HT-29 (cell line): ENCODE measurements at places on chromosomes 7 and 10. TPM values are rescaled to one million over a fixed set of nuclear protein-coding genes. Genes with fewer than 3 reads are reported as not detected.

DNA sequence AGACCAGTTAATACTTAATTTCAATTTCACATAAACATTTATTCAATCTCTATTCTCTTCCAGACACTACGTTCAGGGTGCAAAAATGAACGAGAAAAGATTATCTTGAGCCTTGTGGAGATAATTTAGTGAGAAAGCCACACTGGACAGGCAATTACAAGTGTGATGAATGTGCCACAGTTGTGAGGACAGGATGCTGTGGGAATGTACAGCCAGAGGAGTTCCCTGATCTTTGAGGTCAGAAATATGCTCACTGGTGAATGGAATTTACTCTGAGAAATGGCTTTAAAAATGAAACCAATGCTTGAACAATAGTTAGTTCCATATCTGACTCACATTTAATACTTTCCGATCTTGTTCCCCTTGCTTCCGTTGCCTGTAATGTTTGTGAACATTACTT lies 864.8 kb downstream of the GATA3 start:
- DNase-seq: no peak

DNA sequence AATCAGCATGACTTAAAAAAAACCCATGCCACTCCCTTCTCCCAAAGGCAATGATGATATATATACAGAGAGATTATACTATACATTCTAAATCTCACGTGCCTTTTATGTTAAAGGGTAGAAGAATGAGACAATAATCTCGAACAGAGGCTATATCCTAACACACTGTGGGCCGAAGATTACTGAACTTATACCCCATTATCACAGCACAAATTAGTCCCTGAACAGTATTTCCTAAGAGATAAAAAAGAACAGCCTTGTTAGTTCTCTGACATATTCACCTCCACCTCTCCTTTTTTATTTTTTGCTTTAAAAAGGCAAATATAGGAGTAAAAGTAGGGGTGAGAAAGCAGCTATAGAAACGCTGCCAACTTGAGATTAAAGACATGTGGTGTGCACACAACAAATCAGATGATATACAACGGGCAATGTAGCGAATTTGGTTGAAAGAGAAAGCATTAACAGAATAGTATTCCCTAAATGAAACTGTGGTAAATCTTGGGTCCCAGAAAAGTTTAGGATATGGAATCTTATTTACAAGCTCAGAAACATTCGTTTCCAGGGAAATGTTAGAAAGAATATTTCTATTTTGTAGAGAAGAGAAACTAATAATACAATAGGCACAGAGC lies 69.5 kb downstream of the JMJD1C start:
- DNase-seq: no peak

- DNase-seq: no peak
Observed at GRCh38 chr7:131498237-131498885, 58.1 kb downstream of the PODXL start.

GRCh38 chr10:79328737-79329504 lies 18.3 kb upstream of the PPIF start:
- no peak for DNase-seq

DNA sequence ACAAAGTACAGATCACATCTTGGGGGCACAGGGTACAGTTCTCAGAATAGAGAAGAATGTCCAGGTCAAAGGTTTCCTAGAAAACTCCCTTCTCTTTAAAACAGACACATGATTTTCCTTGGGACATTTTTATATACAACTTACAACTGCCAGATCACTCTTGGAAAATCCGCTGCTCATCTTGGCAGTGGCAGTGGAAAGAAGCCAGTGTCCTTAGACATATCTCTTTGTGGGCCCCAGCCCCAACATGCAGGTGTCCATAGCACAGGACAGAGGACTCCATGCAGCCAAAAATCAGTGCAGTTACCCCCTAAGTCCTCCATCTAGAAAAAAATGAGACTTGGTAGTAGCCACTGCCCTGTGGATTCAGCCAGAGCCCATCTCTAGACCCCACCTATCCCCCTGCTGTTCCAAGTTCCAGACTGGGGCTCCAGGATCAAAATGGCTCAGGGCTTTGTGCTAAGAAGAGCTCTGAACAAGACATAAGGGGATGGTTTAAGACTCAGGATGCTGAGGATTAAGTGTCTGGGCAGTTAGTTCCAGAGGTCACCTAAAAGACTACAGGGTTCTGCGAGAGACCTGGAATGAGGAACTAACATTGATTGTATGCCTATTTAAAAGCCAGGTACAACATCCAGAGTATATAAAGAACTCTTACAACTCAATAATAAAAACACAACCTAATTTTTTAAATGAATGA lies 34.4 kb downstream of the HIPK2 start:
- DNase-seq: no peak

DNA sequence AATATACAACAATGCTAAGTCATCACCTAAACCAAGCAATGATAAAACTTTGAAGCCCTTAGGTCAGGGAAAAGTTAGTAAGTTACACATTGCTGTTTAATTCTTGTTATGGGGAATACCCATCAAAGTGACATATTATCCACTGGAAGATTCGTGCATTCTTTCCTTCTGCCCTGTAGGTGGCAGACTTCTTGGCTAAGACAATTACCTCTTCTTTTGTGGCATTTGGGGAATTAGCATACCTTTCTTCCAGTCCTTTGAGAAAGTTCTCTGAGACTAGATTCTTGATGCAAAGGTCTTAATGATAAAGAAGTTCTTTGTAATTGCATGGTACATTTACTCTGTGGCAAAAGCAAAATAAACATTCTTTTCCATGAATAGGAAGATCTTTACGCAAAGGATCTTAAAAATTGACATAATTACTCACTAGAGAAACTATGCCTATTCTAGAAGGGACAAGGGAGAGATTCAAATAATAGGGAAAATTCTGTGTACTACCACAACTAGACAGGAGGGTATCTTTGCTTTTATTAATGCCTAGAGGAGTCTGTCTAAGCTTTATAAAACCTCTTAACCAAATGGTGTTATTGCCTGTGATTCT lies 395.9 kb downstream of the GRM8 start:
- DNase-seq: peak; percentile 32

DNA sequence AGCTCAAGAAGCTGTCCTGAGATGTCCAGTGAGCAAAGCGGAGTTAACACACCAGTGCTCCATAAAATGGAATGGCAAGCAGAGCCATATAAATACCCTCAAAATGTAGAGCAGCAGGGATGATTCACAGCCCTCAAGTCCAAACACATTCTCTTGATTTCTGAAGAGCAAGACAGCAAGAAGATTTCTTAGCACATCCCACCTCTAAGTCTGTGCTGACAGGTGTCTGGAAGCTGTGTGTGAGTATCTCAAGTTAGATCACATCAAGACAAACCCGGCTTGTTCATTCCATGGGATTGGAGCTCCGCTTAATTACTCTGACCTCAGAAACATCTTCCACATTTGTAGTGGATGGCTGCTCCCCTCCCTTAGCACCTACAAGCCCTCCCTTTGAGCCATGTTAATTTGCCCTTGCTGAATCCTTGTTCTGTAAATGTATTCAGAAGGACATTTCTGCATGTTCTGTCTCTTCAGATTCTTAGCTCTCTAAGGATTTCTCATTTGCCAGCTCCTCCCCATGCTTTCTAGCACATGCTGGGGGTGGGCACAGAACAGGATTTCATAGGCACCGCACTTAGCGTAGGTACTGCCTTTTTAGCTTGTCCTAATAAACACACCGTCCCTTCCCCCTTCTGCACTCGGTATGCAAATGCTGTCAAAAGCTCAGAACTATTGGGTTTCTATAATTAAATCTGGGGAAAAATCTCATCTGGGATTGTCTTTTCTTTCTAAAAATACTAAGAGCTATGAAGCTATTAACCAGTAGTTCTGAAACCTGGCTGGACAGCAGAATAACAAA lies 112.7 kb downstream of the CPXM2 start:
- DNase-seq: no peak

- DNase-seq: no peak
Observed at GRCh38 chr7:30057741-30058140, 29.5 kb downstream of the PLEKHA8 start.

- no peak for DNase-seq
Observed at GRCh38 chr7:843230-843629, 11.0 kb downstream of the SUN1 start.

- no peak for DNase-seq
Observed at GRCh38 chr10:16646181-16647059, 124.7 kb upstream of the C1QL3 start.

DNA sequence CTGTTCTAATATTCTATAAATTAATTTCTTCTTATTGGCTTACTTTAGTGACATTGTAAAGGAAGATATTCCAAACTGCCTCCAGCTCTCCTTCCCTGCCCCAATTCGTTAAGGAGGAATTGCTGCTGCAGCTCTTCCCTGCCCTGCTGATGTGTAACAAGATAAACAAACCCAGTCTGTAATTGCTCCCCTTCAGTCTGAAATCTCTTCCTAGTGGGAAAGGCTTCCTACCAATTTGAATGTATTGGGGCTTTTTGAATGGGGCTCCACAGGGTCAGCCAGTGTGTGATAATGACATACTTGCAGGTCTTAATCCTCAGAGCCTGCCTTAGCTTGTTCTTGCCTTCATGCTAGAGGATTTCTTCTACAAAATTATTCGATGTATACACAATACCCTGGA lies 849.9 kb upstream of the GHITM start:
- DNase-seq: no peak

DNA sequence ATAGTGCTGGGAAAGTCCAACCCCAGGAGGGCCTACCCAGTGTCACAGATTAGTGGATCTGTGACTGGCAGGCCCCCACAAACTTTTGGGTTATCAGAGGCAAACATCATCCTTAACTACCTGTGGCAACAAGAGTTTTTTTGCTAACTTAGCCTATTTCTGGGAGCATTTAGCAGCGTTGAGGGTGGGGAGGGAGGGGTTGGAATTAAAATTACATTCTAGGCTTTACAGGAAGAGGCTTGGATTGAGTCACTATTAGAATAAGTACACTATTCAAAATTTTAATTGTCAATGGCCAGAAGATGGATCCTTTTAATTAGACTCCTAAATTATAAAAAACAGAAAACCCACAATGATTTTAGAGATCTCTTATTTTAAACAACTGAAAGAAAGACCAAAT lies 267.9 kb upstream of the NPSR1 start:
- DNase-seq: no peak

DNA sequence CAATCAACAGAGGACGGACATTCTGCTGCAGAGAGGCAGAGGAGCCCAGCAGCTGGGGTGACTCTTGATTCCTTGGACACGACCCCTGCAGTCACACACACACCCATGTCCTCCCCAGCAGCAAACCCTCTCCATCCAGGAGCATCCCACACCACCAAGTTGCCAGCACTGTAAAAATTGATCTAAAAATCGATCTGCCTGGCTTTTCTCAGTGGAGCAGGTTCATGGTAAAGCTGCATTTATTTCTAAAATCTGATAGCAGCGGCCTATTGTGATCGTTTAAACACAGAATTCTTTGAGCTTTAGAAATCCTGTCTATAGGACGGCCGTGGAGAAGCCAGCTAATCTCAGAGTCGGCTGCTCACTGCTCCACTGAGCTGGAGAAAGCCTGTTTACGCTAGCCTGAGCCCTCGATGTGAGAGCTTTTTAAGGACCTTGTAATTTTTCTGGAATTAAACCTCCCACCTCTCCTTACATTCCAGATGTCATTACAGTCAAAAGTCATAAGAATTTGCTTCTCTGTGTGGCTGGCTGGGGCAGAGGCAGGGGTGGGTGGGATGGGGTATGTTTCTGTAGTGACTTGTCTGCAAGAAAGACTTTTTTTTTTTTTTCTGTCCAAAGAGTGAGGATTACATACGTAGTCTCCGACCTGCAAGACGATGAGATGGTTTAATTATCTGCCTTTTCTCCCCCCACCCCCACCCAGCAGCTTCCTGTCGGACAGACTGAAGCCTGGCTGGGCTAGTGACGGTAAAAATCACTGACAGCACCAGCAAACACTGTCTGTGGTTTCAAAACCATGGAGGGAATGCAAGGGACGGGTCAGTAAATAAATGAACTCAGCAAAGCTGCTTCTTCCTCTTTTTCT lies 31.6 kb downstream of the TRIM8 start:
- DNase-seq: no peak

- no peak for DNase-seq
Observed at GRCh38 chr7:5452937-5453540, 29.4 kb upstream of the TNRC18 start.

DNA sequence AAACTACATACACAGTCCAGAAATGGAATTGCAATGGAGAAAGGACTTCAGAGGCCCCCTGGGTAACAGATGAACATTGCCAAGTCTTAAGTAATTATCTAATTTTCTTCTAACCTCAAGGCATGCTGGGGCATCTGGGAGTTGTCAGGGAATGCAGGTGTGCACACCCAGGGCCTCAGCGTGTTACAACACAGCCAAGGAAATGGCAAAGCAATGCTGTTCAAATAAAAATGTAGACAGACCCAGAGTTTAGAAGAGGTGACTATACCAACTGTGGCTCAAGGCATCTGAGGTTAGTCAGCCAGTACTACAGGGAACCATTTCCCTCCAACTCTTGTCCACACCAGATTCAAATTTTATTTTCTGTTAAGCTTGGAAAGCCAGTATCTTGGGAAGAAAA lies 73.6 kb downstream of the CCDC3 start:
- no peak for DNase-seq

DNA sequence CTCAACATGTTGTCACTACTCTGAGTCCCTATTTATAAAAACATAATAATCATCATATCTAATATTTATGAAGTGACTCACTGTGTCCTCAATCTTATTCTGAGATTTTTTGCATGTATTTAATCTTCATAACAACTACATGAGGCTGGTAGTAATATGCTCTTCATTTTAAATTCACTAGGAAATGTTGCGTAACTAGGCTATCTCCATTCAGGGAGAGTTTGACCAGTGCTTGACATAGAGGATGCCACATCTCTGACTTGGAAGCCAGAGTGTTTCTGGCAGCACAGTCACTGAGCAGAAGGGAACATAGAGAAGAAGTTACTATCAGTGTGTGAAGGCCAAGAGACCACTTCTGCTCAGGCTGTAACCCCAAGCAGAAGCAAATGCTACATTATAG lies 88.9 kb downstream of the FAM13C start:
- DNase-seq: no peak

GRCh38 chr7:16891874-16892643 lies 10.3 kb upstream of the AGR3 start:
- DNase-seq: no peak

- no peak for DNase-seq
Observed at GRCh38 chr10:61197057-61197456, 253.1 kb upstream of the RHOBTB1 start.

Gene TNPO3
- 66.8 and 73.7 TPM in 2 replicates for total RNA-seq

Gene WDFY4
- 0.10 TPM in 1 of 2 replicates, not detected in the other for total RNA-seq

Gene AASS
- total RNA-seq: 0.18 and 0.23 TPM in 2 replicates

Gene ZNF736
- 0.46 and 1.4 TPM in 2 replicates for total RNA-seq

Gene WDR86
- 1.8 and 2.0 TPM in 2 replicates for total RNA-seq

Gene SKIDA1
- total RNA-seq: not detected in 2 replicates

Gene DLX6
- total RNA-seq: not detected in 2 replicates

Gene TRDMT1
- total RNA-seq: 1.3 and 3.2 TPM in 2 replicates

Gene POU6F2
- not detected in 2 replicates for total RNA-seq
